ENCODE measurements at places on chromosomes 2 and 18. TPM values are rescaled to one million over a fixed set of nuclear protein-coding genes. Genes with fewer than 3 reads are reported as not detected.
A peak's percentile ranks its signal among the peaks of the same experiment; 100 is the strongest.

GRCh38 chr18:708096-708495, 4.3 kb downstream of the ENOSF1 start:
- no peak for DNase-seq

GRCh38 chr2:36528274-36528673, 69.7 kb downstream of the FEZ2 start:
- DNase-seq, result no peak

GRCh38 chr18:58135183-58135641, 91.2 kb downstream of the NEDD4L start:
- no peak for DNase-seq

GRCh38 chr2:230671117-230671516, 41.5 kb upstream of the CAB39 start:
- DNase-seq, result no peak

DNA sequence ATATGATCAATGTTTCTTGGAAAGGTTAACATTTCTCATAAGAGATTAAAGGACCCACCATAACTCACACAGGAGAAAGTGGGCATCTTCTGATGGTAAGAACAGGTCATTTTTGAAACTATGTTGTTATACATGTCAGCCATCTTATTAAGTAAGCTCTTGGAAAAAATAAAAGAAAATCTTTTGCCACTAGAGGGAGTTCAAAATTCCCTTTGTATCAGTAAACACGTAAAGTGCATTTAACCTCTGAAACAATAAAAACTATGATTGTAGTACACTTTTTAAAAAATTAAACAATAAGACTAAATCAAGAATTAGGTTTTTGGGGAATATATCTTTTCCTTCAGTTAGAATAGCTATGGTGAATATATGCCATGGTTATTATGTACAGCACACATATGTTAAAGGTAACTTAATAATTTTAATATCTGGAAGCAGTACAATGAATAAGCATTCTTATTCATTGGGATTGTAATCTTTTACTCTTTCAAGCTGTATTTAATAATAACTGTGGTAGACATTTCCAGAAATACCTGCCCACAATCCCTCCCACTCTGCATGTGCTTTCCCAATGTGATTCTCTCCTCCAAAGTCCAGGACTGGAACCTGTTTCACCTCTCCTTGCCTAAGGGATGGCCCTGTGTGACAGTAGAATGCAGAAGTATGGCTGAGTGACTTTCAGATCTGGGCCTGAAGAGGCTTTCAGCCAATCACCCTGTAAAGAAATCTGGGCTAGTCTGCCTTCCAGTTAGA, 64.2 kb downstream of the RBMS1 start:
- DNase-seq, result no peak

DNA sequence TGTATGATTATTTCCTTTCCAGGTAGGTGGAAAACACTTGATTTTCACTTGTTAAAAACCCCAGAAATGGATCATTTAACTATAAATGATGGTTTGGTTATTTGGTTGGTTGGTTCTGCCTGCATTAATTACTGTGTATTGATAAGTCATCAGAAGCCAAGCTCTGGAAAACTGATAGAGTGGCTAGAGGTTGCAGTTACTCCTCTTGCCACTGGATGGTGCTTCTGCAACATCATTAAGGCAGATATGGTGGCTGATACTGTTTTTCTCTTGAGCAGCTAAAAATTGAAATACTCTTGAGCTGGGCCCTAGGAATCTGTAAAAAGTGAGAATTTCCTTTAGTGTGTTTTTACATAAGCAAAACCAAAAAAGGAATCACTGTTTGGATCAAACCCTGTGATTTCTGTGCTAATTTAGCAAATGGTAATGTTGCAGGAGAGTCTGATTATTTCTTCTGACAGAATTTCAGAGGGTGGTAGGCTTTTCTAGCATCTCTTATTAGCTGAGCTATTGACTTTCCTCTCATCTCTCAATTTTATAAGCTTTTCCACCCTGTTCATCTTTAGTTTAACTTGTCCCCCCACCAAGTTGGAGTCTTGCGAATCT, 54.3 kb downstream of the RAB10 start:
- no peak for DNase-seq

- DNase-seq, result no peak
Observed at GRCh38 chr2:182020286-182021070, 34.8 kb downstream of the PPP1R1C start.

GRCh38 chr2:153474407-153474806, 4.2 kb downstream of the RPRM start:
- no peak for DNase-seq

DNA sequence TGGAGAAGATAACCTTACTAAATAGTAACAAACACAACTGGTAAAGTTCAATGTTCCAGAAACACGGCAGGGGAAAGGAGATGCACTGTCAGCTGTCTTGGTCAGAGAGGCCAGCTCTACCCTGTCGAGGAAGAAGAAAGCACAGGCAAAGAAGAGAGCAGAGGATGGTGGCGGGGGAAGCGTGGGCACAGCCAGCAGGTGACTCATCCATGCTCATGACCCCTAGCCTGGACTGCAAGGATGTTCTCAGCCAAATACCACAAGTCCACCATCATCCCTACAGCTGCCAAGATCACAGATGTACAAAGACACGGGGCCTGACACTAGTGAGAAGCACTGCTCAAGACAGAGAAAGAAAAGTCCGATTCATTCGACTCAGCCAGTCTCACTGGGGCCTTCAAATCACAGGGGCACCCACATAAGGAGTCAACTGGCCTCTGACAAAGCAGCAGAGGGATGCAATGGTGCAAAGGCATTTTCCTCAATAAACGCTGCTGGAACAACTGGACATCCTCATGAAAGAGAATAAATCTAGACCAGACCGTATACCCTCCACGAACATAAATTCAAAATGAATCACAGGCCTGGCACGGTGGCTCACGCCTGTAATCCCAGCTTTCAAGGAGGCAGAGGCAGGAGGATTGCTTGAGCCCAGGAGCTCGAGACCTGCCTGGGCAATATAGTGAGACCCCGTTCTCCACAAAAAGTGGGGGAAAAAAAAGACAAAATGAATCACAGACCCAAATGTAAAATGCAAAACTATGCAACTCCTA, 5.6 kb downstream of the DTYMK start:
- DNase-seq, result no peak

DNA sequence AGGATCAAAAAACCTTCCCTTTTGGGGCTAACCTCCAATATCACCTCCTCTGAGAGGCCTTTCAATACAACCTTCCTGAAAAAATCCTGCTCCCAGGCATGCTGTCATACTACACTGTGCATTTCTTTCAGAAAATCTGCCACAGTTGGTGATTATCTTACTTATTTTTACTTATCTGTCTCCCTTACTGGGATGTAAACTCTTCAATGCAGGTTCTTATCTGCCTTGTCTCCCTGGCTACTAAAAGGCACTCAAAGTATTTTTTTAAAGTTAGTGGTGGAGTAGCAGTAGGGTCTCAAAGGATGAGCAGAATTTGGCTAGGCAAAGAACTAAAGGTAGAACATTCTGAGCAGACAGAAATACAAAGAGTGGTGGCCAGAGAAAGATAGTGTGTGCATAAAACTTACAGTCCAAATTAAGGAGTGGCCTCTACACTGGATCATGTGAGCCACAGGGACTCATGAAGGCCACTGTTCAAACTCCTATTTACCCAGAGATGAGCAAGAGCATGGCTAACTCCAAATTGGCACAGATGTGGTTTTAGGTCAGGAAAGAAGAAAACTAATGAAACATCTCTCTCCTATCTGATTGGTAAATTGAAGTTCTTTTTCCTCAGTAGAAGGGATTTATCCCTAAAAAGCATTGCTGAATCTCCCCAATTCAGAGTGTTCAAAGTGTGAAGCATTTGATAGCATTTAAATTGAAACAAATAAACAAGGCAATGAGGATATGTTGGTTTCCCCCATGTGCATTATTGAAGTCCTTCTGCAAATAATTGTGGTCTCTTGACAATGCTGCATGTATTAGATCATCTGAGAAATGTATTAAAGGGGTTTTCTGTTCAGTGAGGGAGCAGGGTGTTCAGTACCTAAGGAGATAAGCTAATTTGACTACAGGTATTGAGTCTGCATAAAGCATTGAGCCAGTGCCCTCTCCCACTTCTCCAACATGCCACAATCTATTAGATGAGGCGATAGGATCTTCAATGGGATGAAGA, 285.5 kb downstream of the MREG start:
- no peak for DNase-seq

DNA sequence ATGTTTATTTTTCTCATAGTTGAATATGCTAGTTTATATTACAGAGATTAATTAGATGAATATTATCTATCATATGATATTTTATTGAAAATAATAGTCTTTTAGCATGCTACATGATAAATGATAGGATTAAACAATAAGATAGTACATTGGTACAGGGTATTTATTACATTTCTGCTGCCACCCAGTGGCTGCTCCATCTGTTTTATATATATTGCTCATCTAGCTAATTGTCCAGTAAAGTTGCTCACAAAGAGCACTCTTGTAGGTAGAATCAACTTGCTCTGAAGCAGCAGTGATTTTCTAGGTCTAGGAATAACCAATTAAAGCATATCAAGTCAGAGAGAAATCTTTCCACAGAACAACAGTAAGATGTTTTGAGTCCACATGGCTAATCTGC, 183.3 kb downstream of the ASXL3 start:
- no peak for DNase-seq

DNA sequence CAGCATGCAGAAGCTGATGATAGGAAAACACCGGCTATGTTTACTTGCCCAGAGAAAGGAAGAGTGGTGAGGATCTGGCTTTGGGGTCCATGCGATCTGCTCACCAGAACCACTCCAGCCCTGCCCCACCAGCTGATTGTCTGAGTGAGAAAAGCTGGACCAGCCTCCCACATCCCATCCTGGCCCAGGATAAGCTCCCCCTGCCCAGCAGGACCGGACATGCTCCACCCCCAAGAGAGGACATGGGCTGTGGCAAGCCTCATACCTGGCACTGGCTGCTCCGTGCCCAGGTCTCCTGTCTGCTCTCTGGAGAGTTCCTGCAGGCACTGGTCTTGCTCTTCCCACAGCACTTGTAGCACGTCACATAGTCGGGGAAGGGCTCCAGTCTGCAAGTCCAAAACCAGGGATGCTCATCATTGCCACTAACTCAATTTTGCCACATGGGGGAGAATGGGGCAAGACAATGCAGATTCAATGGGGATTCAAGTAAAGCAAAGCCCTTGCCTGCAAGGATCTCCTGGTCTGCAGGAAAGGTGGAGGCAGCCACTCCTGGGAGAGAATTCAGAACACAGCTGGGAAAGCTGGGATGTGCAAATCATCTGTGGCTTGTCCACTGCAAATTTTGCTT, 30.0 kb downstream of the SCTR start:
- DNase-seq, result no peak

DNA sequence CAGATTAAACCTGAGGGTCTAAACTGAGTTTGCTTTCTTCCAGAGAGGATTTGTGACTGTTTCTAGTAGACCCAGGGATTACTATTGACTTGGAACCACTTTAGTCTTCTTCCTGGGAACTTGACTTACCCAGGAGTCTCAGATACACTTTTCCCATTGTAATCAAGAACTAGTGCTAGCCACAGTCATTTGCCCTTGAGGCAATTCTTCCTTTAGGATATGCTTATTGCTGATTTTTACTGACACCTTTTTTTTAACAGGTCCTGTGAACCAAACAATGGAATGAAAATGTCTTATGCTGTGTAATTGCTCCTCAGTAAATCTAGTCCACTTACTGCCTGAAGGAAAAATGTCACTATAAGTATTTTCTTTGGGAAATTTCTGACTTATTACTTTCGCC, 78.3 kb downstream of the TAF4B start:
- no peak for DNase-seq

GRCh38 chr2:2022941-2023586, 278.7 kb upstream of the PXDN start:
- DNase-seq, result no peak

DNA sequence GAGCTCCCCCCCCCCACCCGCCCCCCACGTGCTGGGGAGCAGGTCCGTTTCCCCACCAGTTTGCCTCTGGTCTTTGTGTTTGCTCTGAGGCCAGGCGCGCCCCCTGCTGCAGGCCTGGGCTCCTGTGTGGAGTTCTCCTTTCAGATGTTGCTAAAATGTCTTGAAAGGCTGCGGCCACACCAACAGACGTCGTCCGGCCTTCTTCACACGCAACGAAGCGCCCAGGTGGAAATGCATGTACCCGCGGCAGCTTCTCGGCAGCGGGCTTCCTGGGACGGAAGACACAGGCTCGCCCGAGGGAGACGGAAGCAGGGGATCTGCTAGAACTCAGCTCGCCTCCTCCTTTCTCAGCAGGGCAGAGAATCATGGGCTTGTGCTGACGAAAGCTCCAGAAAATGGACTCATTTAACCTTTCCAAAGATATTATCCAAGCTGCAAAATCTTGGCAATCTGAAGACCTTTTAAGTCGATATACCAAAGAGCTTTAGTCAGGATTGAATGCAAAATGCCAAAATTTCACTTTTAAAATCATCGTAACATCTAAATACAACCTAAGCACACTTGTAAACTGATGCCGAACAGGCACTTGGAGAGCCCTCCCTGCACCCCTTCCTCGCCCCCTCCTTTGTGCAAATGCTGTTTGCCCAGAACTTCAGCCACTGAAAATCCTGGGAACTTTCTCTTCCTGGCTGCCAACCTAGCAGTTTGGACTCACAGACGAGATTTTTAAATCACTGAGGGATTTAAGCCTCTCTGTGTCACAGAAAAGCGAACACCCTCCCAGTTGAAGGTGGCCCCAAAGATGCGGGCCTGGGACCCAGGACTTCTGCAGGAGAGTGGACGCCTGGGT, 125.5 kb upstream of the ZNF516 start:
- peak; percentile 64 for DNase-seq

GRCh38 chr18:79507076-79507545, 111.4 kb downstream of the NFATC1 start:
- DNase-seq, result peak; percentile 86

GRCh38 chr2:25339211-25339674, 2.5 kb downstream of the DNMT3A start:
- DNase-seq, result peak; percentile 50

DNA sequence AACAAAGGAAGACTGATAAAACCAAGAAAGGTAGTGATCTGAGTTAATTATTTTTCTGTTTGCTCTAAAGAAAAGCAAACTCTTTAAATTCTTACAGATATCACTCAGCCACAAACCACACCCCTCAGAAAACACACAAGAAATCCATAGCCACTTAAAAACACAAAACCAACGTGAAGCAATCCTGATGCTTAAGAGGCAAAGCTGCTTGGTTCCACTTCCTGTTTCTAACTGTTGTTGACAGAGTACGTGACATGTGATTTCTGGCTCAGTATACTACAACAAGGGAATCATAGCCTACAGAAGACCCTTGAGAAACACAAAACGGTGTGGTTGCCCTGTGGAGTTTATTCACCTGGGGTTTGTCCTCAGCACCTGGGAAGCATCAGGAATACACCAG, 240.9 kb upstream of the APCDD1 start:
- no peak for DNase-seq

Gene MAP3K19
- total RNA-seq, result not detected

Gene DCC
- total RNA-seq, result not detected

Gene L3MBTL4
- 3.5 TPM for total RNA-seq

Gene GCFC2
- total RNA-seq, result 9.6 TPM

Gene THAP4
- 68.8 TPM for total RNA-seq

Gene SFTPB
- total RNA-seq, result not detected

Gene GCG
- total RNA-seq, result not detected

Gene CIAO1
- 68.6 TPM for total RNA-seq

Gene MEIS1
- total RNA-seq, result 38.0 TPM

Gene TCF23
- 0.08 TPM for total RNA-seq

Gene SLC16A14
- 3.4 TPM for total RNA-seq
